IMR-90 (cell line): ENCODE measurements at places on chromosomes 13 and 19. TPM values are rescaled to one million over a fixed set of nuclear protein-coding genes. Genes with fewer than 3 reads are reported as not detected.

GRCh38 chr13:110653271-110653670 is 37.9 kb downstream of the NAXD start:
- no peaks in the 10 kb centered on the region for H3K27me3 ChIP-seq
- no peak for DNase-seq
- H3K36me3 ChIP-seq = peaks cover 27% of the 10 kb centered on the region
- H3K4me3 ChIP-seq = no peak overlapping the region

DNA sequence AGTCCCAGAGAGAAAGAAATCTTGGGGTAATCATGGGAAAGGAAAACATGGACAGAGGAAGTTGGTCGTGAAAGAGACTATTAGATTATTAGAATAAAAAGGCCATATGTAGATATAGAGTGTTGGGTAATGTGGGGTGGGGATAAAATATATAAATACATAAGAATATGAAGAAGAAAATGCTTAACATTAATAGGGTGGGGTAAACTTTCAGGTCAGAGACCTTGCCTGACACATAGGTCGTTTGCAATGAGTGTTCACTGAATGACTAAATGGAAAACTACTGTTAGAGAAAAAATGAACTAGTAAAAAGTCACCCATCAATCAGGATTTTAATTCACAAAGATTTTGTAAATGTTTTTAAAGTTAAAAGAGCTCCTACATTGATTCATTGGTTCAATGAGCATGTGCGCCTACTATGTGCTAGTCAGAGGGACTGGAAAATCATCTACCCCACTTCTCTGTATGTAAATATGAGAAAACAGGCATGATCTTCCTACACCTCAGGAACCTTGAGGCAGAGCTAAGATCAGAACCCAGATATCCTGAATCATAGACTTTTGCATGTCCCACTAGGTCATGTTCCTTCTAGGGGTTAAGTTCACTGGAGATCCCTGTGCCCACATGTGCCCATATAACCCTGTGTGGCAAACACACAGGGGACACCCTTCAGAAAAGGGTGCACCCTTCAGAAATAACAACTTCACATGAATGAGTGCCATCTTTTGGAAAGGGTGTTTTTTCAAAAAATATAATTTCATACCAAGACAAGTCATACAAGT is 24.6 kb upstream of the KLF12 start:
- peaks cover 8% of the 10 kb centered on the region for H3K4me1 ChIP-seq
- DNase-seq = no peak
- H3K27ac ChIP-seq = no peak overlapping the region
- no peaks in the 10 kb centered on the region for H3K36me3 ChIP-seq
- H3K4me3 ChIP-seq = no peak overlapping the region

DNA sequence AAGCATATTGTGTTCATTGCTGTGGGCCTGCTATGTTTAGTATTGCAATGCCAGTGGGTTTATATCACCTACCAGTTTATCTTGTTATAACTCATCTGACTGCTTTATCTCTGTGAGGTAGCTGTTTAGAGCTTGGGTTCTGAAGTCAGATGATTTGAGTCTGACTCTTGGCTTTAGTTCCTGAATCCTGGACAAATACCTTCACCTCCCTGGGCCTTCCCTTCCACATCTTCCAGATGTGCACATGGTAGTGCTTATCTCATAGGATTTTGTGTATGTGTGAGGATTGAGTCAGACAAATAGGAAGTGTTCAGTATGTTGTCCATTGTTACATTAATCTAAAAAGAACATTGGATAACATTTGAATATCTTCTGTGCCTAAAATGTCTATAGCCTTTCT is 63.5 kb upstream of the ANKRD10 start:
- no peak overlapping the region for H3K4me3 ChIP-seq
- H3K4me1 ChIP-seq = no peaks in the 10 kb centered on the region; the same call in 1 of the 2 replicates
- no peak overlapping the region for H3K27ac ChIP-seq
- DNase-seq = peak; percentile 34

GRCh38 chr19:11261971-11262839 is at the start of gene DOCK6:
TSS of gene DOCK6 (minus strand) at chr19:11262524. CDS start at chr19:11262440, 84 bp downstream.
- no peaks in the 10 kb centered on the region for H3K36me3 ChIP-seq
- H3K4me1 ChIP-seq = peaks cover 5% of the 10 kb centered on the region
- peak within 1 kb of the TSS; percentile 66 for H3K27ac ChIP-seq
- H3K27me3 ChIP-seq = no peaks in the 10 kb centered on the region; the same call in 1 of the 2 replicates
- no peak for DNase-seq

DNA sequence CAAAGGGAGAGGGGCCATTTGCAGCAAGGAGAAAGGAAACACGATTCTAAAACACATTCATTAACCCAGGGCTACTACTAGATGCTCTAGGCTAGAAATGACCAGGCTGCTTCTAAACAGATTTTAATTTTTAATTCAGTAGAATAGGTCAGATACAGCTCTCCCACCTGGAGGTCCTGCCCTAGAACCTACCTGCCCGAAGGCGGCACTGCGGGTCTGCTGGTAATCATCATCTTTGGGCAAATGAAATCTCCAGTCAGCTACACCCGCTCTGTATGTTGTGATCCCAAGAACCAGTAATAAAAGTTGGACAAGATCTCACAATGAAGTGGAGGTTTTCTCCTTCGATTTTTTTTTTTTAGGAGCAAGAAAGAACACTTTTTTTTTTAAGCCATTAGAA is 345.3 kb downstream of the ENOX1 start:
- DNase-seq = no peak
- H3K27ac ChIP-seq = no peak overlapping the region
- no peak overlapping the region for H3K4me3 ChIP-seq
- no peaks in the 10 kb centered on the region for H3K36me3 ChIP-seq
- H3K4me1 ChIP-seq = no peaks in the 10 kb centered on the region

DNA sequence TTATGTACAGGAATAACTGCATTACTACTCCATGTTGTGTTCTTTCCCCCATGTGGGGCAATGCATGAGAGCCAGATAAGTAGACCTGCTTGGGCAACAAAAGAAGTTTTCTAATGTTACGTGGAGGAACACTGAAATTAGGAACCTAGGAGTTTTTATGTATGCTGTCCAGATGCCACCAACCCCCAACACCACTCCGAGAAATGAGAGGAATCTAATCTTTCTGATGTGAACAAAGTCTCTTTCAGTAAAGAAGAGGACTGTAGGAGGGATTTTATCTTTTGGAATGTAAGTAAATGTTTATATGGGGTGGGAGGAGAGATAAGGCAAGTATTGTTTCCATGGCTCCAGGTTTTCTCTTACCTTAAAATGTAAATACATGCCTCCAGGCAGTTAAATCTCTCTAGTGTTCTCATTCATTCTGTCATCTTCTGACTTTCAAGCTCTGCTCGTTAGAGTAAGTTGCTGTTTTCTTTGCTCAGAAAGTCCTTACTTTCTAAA is 820.6 kb downstream of the PCDH17 start:
- H3K27ac ChIP-seq = no peak overlapping the region
- DNase-seq = no peak
- no peaks in the 10 kb centered on the region for H3K4me1 ChIP-seq
- H3K4me3 ChIP-seq = no peak overlapping the region

CYP4F3 gene
- polyA plus RNA-seq = not detected in 2 replicates

NXNL1 gene
- polyA plus RNA-seq = not detected in 2 replicates

SIGLEC12 gene
- not detected in 2 replicates for polyA plus RNA-seq

NOVA2 gene
- 0.03 TPM in 1 of 2 replicates, not detected in the other for polyA plus RNA-seq

SMIM7 gene
- polyA plus RNA-seq = 64.8 and 66.5 TPM in 2 replicates

TJP3 gene
- polyA plus RNA-seq = not detected in 2 replicates
